ENCODE measurements at places on chromosomes 3 and 15.

DNA sequence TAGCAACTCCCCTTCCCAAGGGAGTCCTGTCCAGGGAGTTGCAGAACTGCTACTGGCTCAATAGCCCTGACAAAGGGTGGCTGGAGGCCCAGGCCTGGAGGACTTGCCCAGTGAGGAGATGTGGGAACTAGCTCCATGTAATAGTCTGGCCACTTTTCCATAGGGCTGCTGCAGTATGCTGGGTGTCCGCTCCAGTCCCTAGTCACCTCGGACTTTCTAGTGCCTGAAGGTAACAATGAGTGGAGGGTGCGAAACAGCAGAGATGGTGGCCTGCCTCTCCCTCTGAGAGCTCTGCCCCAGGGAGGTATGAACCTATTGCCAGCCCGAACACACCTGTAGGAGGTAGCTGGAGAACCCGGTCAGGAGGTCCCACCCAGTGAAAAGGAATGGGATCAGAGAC, 42.0 kb upstream of the GCSAM start:
- no peak for DNase-seq

- no peak for DNase-seq
These were observed 424.6 kb downstream of the GRM7 start for GRCh38 chr3:7285505-7285904.

- no peak for DNase-seq
These were observed 146.5 kb upstream of the UBE2E1 start for GRCh38 chr3:23659274-23659673.

DNA sequence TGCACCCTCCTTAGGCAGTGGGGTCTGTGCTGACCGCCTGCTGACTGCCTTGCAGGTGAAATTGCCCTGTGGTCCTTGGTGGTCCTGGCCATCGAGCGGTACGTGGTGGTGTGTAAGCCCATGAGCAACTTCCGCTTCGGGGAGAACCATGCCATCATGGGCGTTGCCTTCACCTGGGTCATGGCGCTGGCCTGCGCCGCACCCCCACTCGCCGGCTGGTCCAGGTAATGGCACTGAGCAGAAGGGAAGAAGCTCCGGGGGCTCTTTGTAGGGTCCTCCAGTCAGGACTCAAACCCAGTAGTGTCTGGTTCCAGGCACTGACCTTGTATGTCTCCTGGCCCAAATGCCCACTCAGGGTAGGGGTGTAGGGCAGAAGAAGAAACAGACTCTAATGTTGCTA, 2.4 kb downstream of the RHO start:
- DNase-seq, result no peak

DNA sequence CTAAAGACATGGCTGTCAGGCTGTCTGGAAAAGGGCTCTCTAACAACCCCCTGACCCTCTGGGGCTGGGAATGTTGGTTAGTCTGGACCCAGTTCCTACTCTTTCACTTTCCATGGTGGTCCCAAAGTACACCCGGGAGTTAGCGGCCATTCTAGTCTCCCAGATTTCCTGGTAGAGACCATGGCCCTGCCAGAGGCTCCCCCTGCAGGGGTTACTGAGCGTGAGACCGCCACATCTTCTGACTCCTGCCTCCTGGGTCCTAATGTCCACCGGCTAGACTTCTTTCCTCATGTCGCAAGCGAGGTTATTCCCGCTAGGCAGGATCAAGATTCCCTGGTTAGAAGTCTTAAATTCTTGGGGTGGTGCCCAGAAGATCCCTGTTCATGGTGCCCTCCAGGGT, 540.0 kb upstream of the ROBO1 start:
- DNase-seq, result no peak

DNA sequence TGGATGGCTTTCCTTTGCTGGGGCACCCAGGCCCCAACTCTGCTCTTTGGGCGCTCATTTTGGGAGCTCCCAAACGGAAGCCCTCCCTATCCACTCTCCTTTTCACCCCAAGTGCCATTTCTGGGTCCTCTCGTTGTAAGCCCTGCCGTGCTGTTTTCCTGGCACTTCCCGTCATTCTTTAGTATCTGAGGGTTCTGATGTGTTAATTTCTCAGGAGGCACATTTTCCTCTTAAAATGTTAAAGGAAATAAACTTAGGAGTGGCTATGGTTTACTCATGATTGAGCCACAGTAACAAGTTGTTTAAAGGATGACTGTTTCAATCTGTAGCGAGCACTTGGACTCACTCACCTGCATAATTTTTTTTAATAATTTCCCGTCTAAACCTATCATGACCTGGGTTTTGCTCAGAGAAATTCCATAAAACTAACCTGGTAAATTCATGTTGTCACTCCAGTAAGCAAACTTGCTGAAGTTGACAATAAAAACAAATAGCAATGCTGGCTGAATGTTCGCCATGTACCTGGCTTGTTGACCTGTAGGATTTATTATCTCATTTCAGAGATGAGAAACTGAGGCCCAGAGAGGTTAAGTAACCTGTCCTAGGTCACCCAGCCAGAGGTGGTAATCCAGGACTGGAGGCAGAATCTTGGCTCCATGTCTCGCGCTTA, 10.6 kb downstream of the ALDH1A3 start:
- DNase-seq, result no peak

DNA sequence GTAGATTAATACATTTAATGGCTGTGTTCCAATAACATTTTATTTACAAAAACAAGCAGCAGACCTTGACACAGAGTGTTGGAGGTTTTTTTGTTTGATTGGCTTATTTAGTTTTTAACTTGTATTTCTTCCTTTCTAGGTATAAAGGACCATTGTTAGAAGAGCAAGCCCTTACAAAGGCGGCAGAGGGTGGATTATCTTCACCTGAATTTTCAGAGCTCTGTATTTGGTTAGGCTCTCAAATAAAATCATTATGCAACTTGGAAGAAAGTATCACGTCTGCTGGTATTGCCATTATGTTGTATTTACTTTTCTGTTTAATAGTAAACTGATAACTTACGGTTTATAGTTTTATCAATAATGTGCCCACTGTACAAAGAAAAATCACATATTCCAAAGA, 10.0 kb downstream of the FAM98B start:
- no peak for DNase-seq

- DNase-seq, result no peak
These were observed 101.0 kb downstream of the CHL1 start for GRCh38 chr3:297585-297984.

GRCh38 chr15:45914425-45914824, 279.6 kb downstream of the SQOR start:
- no peak for DNase-seq

- no peak for DNase-seq
These were observed 5.3 kb downstream of the DPP8 start for GRCh38 chr15:65512189-65512588.

- DNase-seq, result no peak
These were observed 49.8 kb upstream of the SGO1 start for GRCh38 chr3:20235796-20236195.

GRCh38 chr15:75727851-75728715, 15.4 kb upstream of the CSPG4 start:
- no peak for DNase-seq

- DNase-seq, result no peak
These were observed 84.8 kb upstream of the KLHL25 start for GRCh38 chr15:85879334-85880163.
